ENCODE measurements at places on chromosomes 2 and 18. TPM values are rescaled to one million over a fixed set of nuclear protein-coding genes. Genes with fewer than 3 reads are reported as not detected.

C2orf78 gene
- total RNA-seq: not detected

TMEM247 gene
- 0.43 TPM for total RNA-seq

CDH2 gene
- 121 TPM for total RNA-seq

KCNS3 gene
- total RNA-seq: 7.0 TPM

THADA gene
- total RNA-seq: 30.9 TPM

GCC2 gene
- 26.2 TPM for total RNA-seq

ASB18 gene
- not detected for total RNA-seq

UGT1A1 gene
- not detected for total RNA-seq

BZW1 gene
- total RNA-seq: 705 TPM

RAMP1 gene
- 13.2 TPM for total RNA-seq

LYPD1 gene
- 5.5 TPM for total RNA-seq

LCT gene
- total RNA-seq: not detected

REEP1 gene
- not detected for total RNA-seq

CYP27A1 gene
- total RNA-seq: 4.7 TPM

SMARCAL1 gene
- 21.2 TPM for total RNA-seq

NHEJ1 gene
- 18.9 TPM for total RNA-seq

TTC27 gene
- 32.1 TPM for total RNA-seq

CEP76 gene
- total RNA-seq: 11.2 TPM

CCDC85A gene
- 6.7 TPM for total RNA-seq

PPP1R1C gene
- not detected for total RNA-seq

ARHGEF4 gene
- 1.0 TPM for total RNA-seq

TRIM43 gene
- total RNA-seq: not detected
